Right atrium auricular region (tissue), 2 donors: ENCODE measurements at places on chromosomes 2 and 18.

- no peaks in the 10 kb centered on the region for H3K4me1 ChIP-seq
- H3K27me3 ChIP-seq: no peaks in the 10 kb centered on the region
- no peak overlapping the region for H3K4me3 ChIP-seq
- no peak overlapping the region for H3K27ac ChIP-seq
Observed at GRCh38 chr18:28095041-28095440, 81.9 kb downstream of the CDH2 start.

DNA sequence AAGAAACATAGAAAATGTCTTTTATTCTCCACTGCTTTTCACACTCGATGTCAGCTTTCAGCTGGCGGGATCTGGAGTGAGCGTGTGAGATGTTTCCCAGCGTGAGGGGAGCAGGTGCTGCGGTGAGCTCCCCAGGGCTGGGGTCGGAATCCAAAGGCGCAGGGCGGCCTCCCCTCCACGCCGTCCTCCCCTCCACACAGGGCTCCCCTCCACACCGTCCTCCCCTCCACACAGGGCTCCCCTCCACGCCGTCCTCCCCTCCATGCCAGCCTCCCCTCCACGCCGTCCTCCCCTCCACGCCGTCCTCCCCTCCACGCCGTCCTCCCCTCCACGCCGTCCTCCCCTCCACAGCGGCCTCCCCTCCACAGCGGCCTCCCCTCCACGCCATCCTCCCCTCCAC, 26.9 kb upstream of the KCNG2 start:
- no peak for DNase-seq
- no peak overlapping the region for H3K27ac ChIP-seq
- no peaks in the 10 kb centered on the region for H3K27me3 ChIP-seq
- H3K4me1 ChIP-seq: no peaks in the 10 kb centered on the region
- no peaks in the 10 kb centered on the region for H3K36me3 ChIP-seq
- no peak overlapping the region for H3K4me3 ChIP-seq

- DNase-seq: no peak
- H3K4me1 ChIP-seq: no peaks in the 10 kb centered on the region
- no peaks in the 10 kb centered on the region for H3K36me3 ChIP-seq
- no peaks in the 10 kb centered on the region for H3K27me3 ChIP-seq
- no peak overlapping the region for H3K4me3 ChIP-seq
- no peak overlapping the region for H3K27ac ChIP-seq
Observed at GRCh38 chr18:44197832-44198611, 482.7 kb upstream of the SETBP1 start.

- H3K27ac ChIP-seq: no peak overlapping the region
- H3K4me1 ChIP-seq: no peaks in the 10 kb centered on the region
- H3K36me3 ChIP-seq: no peaks in the 10 kb centered on the region
- DNase-seq: no peak
- H3K4me3 ChIP-seq: no peak overlapping the region
- no peaks in the 10 kb centered on the region for H3K27me3 ChIP-seq
Observed at GRCh38 chr18:9091066-9091476, 11.4 kb upstream of the NDUFV2 start.

- no peak overlapping the region for H3K4me3 ChIP-seq
- no peak for DNase-seq
- H3K36me3 ChIP-seq: no peaks in the 10 kb centered on the region
- no peak overlapping the region for H3K27ac ChIP-seq
- no peaks in the 10 kb centered on the region for H3K4me1 ChIP-seq
Observed at GRCh38 chr18:51400721-51401120, 203.2 kb upstream of the MEX3C start.

DNA sequence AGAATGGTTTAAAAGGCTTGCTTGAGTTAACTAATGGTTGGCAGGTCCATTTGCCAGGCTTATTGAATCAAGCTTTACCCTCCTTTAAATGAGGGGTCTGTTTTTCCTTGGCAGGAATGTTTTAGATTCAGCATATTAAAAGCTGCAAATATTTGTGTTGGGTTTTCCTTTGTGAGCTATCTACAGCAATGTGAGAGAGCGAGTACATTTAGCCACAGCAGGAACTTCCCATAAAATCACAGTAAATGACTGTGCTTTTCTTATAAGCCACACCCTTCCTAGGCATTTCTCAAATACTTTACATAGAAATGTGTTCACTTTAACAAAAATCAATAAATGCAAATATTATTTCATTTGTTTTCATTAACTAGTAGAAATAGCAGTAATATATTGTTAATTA, 23.9 kb downstream of the CALCRL start:
- no peak overlapping the region for H3K27ac ChIP-seq
- no peaks in the 10 kb centered on the region for H3K27me3 ChIP-seq
- DNase-seq: no peak
- H3K4me1 ChIP-seq: no peaks in the 10 kb centered on the region
